IMR-90 (cell line): ENCODE measurements at places on chromosomes 2 and 18. TPM values are rescaled to one million over a fixed set of nuclear protein-coding genes. Genes with fewer than 3 reads are reported as not detected.

Gene SCTR
- total RNA-seq, result not detected in 2 replicates

Gene MAP4K3
- 32.6 and 48.3 TPM in 2 replicates for total RNA-seq

Gene TTR
- not detected in 2 replicates for total RNA-seq

Gene PKP4
- total RNA-seq, result 37.5 and 37.8 TPM in 2 replicates

Gene ABHD1
- total RNA-seq, result not detected in 2 replicates

Gene MATN3
- 0.90 and 1.1 TPM in 2 replicates for total RNA-seq

Gene EFHD1
- not detected in 2 replicates for total RNA-seq

Gene ANKRD62
- not detected in 2 replicates for total RNA-seq

Gene GCG
- total RNA-seq, result not detected in 2 replicates

Gene CCDC148
- 0.18 and 0.56 TPM in 2 replicates for total RNA-seq

Gene HAAO
- total RNA-seq, result 0.18 TPM in 1 of 2 replicates, not detected in the other

Gene PAX3
- total RNA-seq, result not detected in 2 replicates

Gene ZCCHC2
- total RNA-seq, result 2.2 and 3.6 TPM in 2 replicates

Gene NOTO
- total RNA-seq, result not detected in 2 replicates

Gene CD302
- 3.8 and 6.1 TPM in 2 replicates for total RNA-seq

Gene SLC9A2
- total RNA-seq, result not detected in 2 replicates

Gene HOXD9
- not detected in 2 replicates for total RNA-seq

Gene COL3A1
- 408 and 411 TPM in 2 replicates for total RNA-seq

Gene PSTPIP2
- 10.4 and 14.4 TPM in 2 replicates for total RNA-seq

Gene NT5C1B
- not detected in 2 replicates for total RNA-seq
